ENCODE measurements at places on chromosomes 7 and 10.
A peak's percentile ranks its signal among the peaks of the same experiment; 100 is the strongest.

DNA sequence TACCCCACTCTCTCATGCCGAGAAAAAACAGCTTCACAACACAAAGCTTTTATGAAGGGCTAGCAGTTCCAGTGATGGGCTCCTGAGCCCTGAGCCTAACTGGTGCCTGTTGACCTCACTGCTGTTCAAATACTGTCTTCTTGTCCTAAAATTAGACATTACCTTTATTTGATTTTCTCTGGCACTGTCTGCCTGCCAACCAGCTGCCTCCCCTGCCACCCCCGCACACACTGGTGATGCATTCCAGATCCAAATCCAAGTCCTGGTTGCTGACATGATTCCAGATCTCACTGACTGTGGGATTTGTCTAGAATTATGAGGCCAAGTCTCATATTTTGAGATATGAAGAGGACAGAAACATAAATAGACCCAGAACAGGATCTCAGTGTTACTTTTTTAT, 816.2 kb downstream of the NRG3 start:
- no peak for DNase-seq

DNA sequence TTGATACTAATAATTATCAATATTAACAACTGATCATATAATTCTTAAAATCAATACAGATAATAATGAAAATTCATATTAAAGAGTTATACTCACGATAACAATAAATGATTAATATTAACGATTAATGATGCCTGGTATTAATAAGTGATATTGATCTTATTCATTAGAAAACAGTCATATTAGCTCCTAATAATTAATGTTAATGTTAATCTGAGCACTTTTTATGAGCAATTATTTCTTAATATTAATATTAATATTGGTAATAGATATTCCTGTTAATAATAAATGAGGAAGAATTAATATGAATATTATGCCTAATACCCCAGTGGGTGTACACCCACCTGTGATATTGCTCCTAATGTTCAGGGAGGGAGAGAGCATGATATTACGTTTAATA, 23.6 kb downstream of the MEIG1 start:
- no peak for DNase-seq

DNA sequence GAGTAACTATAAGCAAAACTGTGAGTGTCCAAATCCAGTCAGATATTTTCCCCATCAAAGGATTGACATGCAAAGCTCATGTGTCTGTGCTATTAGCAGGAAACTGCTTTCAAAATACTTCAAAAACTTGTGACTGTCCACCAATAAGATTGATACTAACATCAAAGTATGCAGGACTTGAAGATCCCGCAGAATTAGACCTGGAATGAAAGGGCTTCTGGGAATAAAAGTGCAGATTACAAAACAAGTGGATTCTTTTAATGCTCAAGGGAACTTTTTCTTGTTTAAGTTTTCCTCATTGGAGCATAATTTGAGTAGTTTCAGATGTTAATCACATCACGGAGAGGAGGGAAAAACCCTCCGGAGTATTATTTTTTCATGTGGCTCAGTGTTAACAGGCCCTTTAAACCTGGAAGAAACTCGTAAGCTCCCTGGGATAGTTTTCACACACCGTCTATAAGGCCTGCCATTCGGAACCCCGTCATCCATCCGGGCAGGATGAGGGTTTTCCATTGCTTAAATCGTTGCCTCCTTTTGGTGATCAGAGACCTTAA, 33.9 kb upstream of the MKX start:
- DNase-seq, result no peak

DNA sequence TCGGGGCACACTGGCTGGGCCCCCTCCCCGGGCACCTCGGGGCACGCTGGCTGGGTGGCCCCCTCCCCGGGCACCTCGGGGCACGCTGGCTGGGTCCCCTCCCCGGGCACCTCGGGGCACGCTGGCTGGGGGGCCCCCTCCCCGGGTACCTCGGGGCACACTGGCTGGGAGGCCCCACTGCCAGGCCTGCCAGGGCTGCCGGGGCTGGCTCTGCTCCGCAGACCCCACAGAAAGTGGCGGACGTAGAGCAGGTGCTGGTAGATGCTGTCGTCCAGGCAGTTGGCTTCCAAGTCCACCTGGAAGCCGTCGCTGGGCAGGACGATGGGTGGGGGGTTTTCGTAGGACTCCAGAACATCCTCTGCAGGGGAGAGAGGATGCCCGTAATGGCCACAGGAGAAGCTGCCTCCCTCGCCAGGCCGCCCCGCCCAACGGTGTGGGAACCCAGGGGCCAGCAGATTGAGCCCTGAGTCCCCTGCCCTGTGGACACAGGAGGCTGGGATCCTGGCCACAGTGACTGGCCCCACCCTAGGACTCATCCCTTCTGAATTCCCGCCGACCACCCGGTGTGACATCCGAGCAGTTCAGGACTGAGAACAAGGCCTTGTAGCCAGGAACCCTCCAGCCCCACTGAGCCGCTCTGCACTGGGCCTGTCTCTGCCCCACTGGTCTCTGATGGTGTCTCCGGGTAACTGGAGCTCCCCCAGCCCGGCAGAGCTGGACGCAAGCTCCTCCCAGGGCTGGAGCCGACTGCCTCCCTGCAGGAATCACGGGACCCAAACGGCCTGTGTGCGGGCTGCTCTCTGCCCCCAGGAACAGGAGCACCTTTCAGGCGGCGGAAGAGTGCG, 28.2 kb downstream of the AP5Z1 start:
- DNase-seq, result no peak

DNA sequence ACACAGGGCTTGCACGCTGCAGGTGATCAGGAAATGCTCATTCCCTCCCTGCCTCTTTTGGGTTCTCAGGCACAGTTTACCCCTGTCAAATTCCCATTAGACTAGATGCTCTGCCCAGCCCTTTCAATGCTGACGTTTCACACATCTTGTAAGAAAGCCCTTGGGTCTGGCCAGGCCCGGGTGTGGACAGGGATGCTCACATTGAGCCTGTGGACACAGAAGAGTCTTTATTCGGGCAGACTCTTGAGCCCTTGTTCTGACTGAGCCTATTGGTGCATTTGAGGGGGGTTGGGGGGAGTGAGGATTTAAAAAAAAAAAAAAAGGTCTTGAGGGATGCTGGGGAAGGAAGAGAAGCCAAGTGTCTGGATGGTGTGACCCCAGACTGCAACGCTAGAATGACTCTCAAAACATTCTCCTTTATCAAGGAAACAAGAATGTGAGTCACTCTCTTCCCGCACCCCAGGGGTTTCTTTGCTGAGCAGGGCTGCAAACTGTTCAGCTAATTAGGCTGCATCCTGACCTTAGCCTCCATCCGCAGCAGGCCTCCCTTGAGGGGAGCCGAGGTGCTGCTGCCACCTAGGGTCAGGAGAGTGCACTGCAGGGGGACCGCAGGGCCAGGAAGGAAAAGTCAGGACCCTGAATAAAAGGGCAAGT, 53.6 kb upstream of the TMEM72 start:
- DNase-seq, result peak; percentile 49

- DNase-seq, result no peak
Observed at GRCh38 chr10:31073996-31074721, 42.5 kb upstream of the ZNF438 start.

GRCh38 chr10:76403912-76404311, 972.5 kb downstream of the LRMDA start:
- DNase-seq, result no peak

DNA sequence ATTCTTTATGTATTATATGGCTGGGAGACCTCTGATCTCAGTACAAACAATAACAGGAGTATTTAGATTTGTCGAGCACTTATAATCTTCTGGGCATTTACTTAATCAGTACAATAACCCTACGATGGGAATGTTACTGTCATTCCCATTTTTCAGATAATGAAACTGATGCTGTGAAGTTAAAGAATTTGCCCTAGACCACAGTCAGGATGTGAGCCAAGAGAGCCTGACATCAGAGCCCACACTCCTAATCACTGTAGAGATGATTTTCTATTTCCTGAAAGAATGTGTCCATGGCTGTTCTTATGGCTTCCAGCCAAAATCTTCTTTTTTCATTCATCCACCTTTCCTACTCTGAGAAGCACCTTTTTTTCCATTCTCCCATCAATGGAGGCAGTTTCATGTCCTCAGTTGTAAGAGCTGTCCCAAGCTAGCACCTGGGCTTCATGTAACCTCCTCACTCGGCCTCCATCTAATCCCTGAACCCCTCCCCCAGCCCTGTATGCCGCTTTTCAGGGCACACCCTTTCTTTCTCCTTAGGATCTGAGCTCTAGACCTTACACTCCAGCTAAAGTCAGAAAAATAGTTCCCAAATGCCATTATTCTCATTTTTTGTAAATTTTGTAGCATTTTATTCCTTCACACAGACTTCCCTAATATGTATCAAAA, 12.2 kb upstream of the CAV1 start:
- DNase-seq, result no peak

DNA sequence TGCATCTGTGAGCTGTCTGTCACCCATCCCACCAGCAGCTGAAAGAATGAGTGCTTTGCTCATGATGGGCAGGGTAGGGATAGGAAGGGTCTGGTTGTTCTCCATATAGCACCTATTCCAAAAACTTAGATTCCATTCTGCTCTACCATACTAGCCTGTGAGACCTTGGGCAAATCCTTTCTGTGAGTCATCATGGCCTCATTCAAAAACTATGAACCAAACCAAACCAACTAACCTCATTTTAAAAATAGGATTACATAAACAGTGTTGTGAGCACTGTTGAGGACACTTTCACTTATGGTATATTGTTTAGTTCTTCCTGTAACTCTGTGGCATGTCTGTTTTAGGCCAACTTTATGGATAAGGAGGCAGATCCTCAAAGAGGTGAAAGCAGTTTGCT, 30.9 kb upstream of the STEAP4 start:
- no peak for DNase-seq

GRCh38 chr7:128874140-128875031, 11.7 kb downstream of the ATP6V1F start:
- DNase-seq, result no peak

DNA sequence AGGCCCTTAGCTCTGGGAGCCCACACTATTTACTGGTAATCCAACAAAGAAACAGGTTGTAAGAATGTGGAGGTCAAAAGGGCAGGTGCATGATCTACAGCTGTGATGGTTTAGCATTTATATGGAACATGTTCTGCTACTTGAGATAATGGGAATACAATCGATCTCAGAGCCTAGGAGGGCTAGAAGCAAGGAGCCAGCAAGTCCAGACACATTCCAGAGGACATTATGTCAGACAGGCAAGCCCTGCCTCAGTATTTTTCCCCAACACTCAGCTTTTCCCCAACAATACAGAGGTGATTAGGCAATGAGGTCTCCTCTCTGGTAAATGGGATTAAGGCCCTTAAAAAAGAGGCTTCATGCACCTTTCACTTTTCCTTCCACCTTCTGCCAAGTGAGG, 21.4 kb upstream of the GNAT3 start:
- DNase-seq, result no peak

GRCh38 chr7:1886361-1887064, 216.4 kb downstream of the ELFN1 start:
- DNase-seq, result no peak

GRCh38 chr7:94368371-94368791, 26.3 kb upstream of the COL1A2 start:
- no peak for DNase-seq

GRCh38 chr10:42783181-42783549, 570 bp downstream of the BMS1 start:
- no peak for DNase-seq

GRCh38 chr7:15853832-15854470, 167.5 kb upstream of the MEOX2 start:
- DNase-seq, result no peak

- DNase-seq, result no peak
Observed at GRCh38 chr7:100190048-100190711, 12.5 kb downstream of the STAG3 start.

DNA sequence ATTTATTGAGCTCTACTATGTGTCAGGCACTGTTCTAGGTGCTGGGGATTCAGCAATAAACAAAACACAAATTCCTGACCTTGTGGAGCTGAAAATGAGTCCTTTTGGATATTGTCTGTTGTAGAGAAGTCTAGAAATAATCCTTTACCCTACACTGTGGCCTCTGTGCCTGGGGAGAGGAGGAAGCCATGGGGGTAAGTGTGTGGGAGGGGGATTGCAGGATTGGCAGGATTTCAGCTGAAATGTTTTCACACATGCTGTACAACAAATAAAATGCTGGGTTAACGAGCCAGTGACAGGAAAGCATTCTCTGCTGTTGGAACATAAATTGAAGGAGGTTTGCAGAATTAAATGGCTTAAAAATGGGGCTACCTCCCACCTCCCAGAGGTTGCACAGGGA, 189.4 kb downstream of the FANK1 start:
- DNase-seq, result no peak

DNA sequence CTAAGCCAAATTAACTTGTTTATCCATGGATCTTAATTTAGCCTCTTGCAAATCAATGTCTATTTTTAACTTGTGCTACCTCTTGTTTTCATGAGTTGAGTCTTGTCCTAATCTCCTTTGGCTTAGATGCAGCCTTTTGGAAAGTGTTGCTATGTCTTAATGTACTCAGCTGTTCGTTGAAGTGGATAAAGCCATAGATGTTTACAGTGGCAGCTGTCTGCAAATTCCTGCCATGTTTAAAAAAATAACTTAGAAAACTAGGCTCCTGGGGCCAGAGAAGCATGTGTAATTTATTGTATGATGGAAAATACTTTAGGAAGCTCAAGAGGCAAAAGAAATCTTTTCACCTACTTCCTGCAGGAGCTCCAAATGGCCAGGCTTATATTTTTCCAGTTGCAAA, 253.1 kb upstream of the RHOBTB1 start:
- no peak for DNase-seq

- no peak for DNase-seq
Observed at GRCh38 chr10:105658696-105659095, 1017.6 kb downstream of the SORCS3 start.

GRCh38 chr10:78579995-78580394, 488.8 kb upstream of the ZMIZ1 start:
- no peak for DNase-seq

- DNase-seq, result no peak
Observed at GRCh38 chr10:44993226-44993921, 7.3 kb upstream of the ZNF22 start.

DNA sequence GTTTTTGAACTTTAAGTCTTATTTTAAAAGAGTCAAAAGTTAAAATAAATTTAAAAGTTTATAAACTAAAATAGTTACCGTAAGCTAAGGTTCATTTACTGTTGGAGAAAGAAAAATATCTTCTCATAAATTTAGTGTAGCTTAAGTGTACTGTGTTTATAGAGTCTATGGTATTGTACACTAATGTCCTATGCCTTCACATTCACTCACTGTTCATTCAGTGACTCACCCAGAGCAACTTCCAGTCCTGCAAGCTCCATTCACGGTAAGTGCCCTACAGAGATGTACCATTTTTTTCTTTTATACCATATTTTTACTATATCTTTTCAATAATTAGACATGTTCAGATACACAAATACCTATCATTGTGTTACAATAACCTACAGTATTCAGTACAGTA, 97.6 kb downstream of the PTN start:
- no peak for DNase-seq

GRCh38 chr10:5659702-5660528, 6.5 kb downstream of the ASB13 start:
- no peak for DNase-seq

DNA sequence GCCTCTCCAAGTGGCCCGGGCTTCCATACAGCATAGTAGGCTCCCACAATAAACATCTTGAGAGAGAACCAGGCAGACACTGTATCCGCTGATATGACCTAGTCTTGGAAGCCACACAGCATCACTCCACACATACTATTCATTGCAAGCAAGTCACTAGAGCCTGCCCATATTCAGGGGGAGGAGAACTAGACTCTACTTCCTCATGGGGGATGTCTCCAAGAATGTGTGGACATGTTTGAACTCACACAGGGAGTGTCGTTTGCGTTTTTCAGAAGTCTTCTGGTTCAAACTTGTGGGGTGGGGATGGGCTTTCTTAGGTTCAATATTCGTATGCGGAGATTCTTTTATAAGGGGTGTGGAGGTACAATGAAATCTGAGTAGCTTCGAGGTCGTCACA, 232.6 kb upstream of the HABP2 start:
- no peak for DNase-seq
